HL-60 (cell line): ENCODE measurements at places on chromosomes 2 and 18.

DNA sequence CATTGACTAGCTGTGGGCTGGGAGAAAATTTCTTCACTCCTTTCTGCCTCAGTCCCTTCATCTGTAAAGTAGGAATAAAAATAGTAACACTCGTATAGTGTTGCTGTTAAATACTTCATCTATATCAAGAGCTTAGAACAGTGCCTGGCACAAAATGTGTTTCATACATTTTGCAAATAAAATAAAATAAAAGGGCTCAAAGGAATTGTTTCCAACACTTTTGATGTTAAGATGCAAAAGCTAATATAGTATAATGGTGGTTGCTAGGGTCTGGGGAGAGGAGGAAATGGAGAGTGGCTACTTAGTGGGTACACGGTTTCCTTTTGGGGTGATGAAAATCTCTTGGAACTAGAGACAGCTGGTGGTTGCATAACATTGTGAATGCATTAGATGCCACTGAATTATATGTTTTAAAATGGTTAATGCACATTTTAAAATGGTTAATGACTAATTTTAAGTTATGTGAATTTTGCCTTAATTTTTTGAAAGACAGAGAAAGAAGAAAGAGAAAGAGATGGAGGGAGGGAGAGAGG, 542.1 kb upstream of the ID2 start:
- DNase-seq = no peak

- DNase-seq = no peak
These were observed 168.8 kb downstream of the SMAD7 start for GRCh38 chr18:48781988-48782363.

DNA sequence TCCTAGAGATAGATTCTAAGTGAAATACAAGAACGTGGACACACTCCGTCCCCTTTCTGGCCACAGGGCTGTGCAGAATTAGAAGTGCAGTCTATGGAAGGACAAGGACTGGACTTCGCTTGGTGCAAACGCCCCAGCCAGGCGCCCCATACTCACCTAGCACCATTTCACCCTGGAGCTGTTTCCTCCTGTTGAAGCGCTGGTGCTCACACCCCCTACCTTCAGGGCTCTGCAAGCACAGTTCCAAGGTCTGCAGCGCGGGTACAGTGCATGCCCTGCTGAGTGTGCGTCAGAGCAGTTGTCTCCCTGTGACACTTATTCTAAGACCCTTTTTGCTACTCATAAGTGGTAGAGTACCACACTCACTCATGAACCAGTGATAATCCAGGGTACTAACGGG, 3.0 kb downstream of the HPCAL1 start:
- no peak for DNase-seq

DNA sequence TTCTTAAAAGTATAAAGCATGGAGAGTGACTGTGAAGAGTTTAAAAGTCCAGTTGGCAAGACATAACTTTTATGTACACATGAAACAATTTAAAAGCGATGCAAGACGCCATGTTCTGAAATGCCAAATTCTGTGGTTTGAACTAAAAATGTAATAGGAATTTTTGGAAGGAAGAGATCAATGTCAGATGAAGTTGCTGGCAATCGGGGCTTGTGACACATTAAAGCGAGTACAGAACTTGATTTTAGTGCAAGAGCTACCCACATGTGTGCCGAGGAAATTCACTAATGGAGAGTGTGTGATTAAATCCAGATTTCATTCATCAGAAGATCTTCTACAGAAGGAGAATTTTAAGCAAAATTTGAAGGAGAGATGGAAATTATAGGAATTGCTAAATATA, 220.2 kb upstream of the CCDC68 start:
- no peak for DNase-seq

- DNase-seq = no peak
These were observed 5.9 kb downstream of the NEUROD1 start for GRCh38 chr2:181674461-181674860.

- no peak for DNase-seq
These were observed 72.5 kb upstream of the CYP26B1 start for GRCh38 chr2:72220170-72220569.

DNA sequence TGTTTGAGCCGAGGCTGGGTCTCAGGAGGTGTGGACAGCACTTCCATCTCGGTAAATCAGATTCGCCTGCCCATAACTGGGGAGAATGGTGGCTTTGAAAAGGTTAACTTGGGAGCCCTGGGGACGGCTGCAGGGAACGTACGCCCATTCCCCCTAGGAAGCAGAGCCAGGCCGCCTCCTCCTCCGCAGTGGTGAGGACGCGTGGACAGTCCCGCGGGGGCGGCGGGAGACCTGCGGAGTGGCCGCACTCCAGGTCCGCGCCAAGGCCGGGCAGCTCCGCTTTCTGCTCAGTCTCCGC, 845 bp upstream of the MYCN start:
- DNase-seq = no peak

DNA sequence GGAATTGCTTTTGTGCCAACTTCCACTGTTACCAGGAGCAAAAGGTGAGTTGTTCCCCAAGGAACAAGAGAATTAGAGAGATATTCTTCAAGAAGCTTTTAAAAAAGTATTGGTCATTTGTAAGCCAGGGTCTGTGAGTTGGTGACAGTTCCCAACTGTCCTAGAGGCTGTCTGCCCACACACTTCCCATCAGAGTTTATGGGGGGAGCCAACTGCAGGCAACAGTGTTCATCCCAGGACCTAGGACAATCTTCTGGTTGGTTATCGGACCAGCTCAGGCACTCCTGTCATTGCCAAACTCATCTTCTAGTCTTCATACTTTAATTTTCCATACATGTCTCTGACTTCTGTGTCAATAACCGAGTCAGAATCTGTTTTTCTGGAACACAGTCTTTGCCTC, 47.5 kb upstream of the SLC8A1 start:
- no peak for DNase-seq

DNA sequence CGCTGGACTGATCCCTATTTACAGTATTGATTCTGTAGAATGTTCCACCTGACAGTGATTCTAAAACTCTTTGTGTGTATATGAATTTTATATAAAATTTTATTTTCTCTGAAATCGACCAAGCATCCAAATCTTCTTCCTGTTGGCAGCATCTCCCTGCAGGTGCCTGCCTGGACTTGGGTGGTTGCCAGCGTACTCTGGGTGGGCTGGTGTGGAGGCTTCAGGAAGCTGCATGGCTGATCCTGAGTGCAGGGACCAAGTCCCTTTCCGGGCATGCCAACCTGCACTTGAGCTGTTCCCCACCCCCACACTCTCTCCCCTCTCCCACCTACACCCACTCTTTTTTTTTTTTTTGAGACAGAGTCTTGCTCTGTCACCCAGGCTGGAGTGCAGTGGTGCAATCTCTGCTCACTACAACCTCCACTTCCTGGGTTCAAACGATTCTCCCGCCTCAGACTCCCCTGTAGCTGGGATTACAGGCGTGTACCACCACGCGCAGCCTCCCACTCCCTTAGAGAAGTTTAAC, 53.2 kb upstream of the ALKAL2 start:
- no peak for DNase-seq

- no peak for DNase-seq
These were observed 697.1 kb downstream of the BCL11A start for GRCh38 chr2:59856391-59856790.

GRCh38 chr18:24019641-24020331, 5.2 kb downstream of the TTC39C start:
- DNase-seq = no peak

DNA sequence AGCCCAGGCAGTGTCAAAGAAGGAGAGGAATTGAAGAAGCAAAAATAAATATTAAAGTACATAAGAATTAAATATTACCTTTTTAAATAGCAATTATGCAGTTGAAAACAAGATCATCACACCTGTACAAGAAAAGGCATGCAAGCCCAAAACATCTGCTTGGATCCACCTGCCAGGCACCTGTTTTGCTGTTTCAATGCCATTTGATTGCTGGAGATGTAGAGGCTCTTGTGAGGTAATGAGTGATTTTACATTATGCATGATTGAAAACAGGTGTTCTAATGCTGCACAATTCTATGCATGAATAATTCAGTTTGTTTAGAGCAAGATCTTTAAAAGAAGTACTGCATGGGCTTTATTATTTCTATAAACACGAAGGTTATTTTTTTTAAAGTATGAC, 700.6 kb upstream of the ZEB2 start:
- no peak for DNase-seq

DNA sequence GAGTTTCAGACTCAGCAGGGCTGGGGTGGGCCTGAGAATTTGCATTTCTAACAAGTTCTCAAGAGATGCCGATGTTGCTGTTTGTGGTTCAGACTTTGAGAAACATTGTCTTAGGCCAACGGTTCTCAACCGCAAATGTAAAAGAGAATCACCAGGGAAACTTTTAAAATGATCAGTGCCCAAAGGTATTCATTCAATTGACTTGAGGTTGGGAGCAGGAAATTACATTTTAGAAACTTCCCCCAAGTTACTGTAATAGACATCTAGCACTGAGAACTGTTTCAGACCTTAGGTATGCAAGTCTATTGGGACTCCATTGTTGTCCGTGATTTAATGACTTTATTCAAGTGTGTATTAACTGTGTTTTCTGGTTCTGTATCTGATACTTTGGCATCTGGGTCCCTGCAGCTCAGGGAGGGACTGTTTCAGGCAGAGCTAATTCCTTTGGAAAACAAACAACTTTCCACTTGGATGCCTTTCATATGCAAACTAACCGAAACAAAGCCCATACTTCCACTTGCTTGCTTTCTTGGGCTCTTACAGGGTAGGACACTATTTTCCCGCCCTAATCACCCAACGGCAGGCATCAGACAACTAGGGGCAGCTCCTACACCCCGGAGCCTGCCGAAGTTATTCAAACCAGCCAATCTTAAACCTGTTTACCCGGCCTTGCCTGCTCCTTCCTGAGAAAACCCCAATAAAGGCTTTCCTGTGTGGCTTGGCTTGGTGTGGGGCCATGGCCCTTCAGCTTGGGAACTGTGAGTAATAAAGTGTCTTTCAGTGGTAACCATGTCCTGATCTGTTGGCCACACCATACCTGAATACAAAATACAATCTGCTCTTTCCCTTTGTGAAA, 97.6 kb downstream of the POLE4 start:
- DNase-seq = no peak

DNA sequence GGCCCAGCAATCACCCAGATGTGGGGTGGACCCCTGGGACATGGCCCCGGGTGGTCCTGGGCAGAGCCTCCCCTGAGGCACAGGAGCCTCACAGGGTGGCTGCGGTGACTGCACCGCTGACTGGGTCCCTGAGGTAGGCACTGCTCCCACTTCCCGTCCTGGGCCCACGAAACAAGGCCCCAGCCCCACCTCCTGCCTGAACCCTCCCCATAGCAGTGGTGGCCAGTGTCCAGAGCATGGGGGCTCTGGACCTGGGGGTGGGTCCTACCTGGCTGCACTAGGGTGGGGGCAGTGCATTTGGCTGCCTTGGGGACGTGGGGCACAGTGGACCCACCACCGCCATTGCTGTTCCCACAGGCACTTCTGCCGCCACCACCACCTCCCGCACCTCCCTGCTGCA, 39.4 kb downstream of the TDRD15 start:
- no peak for DNase-seq

DNA sequence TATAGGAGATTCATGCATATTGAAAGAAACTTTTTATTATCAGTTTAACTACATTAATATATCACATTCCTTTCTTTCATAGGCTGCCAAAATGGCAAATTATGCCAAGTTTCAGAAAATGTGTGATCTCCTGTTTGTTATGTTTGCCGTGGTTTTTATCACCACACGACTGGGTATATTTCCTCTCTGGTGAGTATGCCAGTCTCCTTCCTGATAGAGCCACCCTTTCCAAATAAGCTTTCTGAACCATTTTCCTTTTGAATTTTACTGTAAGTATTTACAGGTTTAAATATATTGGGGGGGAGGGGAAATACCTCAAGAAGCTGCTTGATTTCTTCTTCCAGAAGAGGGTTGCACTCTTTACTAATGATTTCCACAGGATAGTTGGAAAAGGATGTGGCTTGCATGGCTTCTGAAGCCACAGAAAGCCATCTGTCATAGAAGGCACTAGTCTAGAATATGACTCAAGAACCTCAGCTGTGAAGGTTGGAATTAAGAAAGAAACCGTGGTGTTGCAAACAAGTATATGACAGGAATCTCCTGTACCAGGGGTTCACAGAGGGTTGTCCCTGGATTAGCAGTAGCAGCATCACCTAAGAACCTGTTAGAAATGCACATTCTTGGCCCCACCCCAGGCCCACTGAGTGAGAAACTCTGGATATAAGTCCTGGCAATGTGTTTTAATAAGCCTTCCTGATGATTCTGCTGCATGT, 84.5 kb upstream of the NOSTRIN start:
- DNase-seq = peak; percentile 22

DNA sequence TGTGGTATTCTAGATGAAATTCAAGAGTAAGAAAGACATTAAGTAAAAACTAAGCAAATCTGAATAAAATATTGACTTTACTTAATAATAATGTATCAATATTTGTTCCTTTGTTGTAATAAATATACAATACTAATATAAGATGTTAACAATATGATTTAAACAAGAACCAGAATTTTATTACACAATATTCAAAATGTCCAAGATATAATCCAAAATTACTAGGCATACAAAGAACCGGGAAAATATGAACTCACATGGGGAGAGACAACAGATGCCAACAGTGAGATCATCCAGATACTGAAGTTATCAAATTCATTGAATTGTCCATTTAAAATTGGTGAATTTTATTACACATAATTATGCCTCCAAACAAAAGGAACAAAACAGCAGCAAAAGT, 286.3 kb downstream of the AFF3 start:
- DNase-seq = no peak
